Hypothalamus (tissue), 51 donors: ENCODE measurements at places on chromosomes 7 and 10.
A peak's percentile ranks its signal among the peaks of the same experiment; 100 is the strongest.

GRCh38 chr7:149773446-149774236 lies at the start of gene ZNF467:
TSS of gene ZNF467 (minus strand) at chr7:149773588. CDS start at chr7:149771032, 2,556 bp downstream.
- peak; percentile 40 for DNase-seq

GRCh38 chr7:37180828-37181549 lies 267.7 kb downstream of the ELMO1 start:
- DNase-seq, result no peak

DNA sequence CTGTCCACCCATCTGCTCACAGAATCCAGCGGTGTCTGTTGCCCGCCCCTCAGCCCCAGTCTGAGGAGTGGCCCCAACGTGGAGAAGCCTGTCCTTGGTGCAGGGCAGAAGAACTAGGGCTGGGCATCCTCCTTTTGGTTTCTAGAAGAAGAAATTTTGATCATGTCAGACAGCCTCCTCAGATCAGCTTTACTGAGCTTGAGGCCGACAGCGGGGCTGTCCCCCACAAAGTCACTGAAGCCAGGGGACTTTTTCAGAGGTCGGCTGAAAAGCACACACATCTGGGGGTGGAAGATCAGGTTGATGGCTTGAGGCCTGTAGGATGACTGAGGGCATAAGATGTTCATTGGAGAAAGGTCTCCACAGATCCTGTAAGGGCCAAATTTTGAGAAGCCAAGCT lies 767.9 kb downstream of the GRID1 start:
- DNase-seq, result no peak

- DNase-seq, result no peak
Measured at GRCh38 chr10:126684171-126684745, 13.8 kb upstream of the C10orf90 start.

GRCh38 chr7:77269360-77270093 lies 69.9 kb upstream of the FGL2 start:
- DNase-seq, result no peak

DNA sequence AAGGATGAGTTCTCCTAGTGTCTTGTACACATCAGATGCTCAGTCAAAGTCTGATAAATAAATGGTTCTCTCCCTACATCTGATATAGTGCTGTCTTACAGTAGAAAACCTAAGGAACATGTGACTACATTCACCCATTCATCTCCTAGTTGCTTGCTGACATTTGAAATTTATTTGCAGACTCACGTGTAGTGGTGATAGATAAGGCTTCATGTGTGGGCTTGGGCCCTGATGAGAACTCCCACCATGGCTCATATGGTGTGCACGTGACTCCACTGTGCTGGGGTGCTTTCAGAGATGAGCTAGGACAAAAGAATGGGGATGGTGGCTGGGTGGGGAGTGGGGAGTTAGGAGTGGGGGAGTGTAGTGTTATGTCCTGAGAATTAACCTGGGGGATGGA lies 287.3 kb downstream of the RPS24 start:
- DNase-seq, result no peak

- no peak for DNase-seq
Measured at GRCh38 chr10:17708821-17709220, 43.2 kb upstream of the TMEM236 start.
